ENCODE measurements at places on chromosomes 2 and 18. TPM values are rescaled to one million over a fixed set of nuclear protein-coding genes. Genes with fewer than 3 reads are reported as not detected.

Gene IMMT
- polyA plus RNA-seq, result 52.7 TPM

Gene ANKRD29
- polyA plus RNA-seq, result 2.0 TPM

Gene LHCGR
- 0.12 TPM for polyA plus RNA-seq

DNA sequence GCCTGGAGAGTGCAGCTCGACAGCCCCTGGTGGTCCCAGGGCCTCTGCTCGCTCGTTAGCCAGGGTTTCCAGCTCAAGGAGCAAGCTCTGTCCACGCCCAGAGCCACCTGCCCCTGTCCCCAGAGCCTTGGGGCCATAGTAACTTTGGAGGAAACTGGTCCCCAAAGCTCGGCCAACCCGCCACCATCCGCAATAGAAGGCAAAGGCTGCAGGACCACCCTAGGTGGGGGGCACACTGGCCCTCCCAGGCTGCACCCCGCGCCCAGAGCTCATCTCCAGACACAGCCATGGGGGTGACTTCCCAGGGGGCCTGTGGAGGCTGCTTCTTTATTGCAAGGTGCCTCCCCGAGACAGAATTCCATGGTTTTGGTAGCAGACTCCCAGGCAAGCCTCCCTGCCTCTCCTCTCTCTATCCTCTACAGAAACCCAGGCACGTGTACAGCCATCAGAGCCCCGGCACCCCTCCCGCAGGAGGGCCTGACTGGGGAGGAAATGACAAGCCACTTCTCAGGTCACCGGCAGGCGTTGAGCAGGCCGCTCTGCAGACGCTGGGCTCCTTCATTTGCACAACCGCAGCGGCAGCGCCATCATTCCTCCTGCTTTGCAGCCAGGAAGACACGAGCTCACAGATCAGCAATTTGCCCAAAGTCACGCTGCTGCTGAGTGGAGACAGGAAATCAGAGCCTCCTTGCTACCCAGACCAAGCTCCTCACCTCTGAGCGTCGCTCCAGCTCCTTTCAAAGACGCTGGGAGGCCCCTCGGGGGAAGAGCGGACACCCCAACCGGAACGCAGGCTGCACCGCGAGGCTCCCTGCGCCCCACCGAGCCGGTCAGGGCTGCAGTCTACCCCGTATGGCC, 80.2 kb downstream of the NDUFA10 start:
- peak; percentile 17 for DNase-seq

Gene HES6
- polyA plus RNA-seq, result 0.82 TPM

- DNase-seq, result no peak
Observed at GRCh38 chr2:85938456-85938855, 49.7 kb upstream of the ST3GAL5 start.

DNA sequence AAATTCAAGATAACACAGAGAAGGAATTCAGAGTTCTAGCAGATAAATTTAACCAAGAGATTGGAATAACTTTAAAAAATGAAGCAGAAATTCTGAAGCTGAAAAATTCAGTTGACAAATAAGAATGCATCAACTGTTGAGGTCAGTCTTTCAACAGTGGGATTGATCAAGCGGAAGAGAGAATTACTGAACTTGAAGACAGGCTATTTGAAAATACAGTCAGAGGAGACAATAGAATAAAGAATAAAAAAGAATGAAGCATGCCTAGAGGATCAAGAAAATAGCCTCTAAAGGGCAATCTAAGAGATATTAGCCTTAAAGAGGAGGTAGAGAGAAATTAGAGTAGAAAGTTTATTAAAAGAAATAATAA, 27.7 kb upstream of the ITGAV start:
- no peak for DNase-seq

- DNase-seq, result no peak
Observed at GRCh38 chr2:142134911-142135310, 4.1 kb upstream of the LRP1B start.

Gene TNFRSF11A
- 0.45 TPM for polyA plus RNA-seq

GRCh38 chr18:21115519-21116411, 4.2 kb upstream of the ROCK1 start:
- DNase-seq, result peak; percentile 74

- DNase-seq, result no peak
Observed at GRCh38 chr18:47735041-47735702, 195.3 kb downstream of the SMAD2 start.

DNA sequence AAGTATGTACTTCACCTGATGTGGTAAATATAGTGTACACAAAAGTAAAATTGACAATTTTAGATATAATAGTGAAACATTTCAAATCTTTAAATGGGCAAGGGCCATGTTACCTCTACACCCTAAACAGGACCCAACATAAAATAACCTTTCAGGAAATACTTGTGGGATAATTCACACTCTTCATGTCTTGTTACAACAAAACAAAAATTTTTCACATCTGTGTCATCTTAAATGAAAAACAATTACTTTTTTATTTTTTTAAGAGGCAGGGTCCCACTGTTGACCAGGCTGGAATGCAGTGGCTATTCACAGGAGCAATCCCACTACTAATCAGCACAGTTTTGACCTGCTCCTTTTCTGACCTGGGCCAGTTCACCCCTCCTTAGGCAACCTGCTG, 42.1 kb downstream of the SRBD1 start:
- peak; percentile 45 for DNase-seq

Gene SOCS6
- polyA plus RNA-seq, result 34.1 TPM

- no peak for DNase-seq
Observed at GRCh38 chr2:215565897-215566296, 130.0 kb upstream of the FN1 start.

Gene CABYR
- 6.5 TPM for polyA plus RNA-seq

- no peak for DNase-seq
Observed at GRCh38 chr2:231259104-231259503, 60.7 kb downstream of the ARMC9 start.

GRCh38 chr18:54191352-54191751, 33.1 kb downstream of the MBD2 start:
- no peak for DNase-seq

DNA sequence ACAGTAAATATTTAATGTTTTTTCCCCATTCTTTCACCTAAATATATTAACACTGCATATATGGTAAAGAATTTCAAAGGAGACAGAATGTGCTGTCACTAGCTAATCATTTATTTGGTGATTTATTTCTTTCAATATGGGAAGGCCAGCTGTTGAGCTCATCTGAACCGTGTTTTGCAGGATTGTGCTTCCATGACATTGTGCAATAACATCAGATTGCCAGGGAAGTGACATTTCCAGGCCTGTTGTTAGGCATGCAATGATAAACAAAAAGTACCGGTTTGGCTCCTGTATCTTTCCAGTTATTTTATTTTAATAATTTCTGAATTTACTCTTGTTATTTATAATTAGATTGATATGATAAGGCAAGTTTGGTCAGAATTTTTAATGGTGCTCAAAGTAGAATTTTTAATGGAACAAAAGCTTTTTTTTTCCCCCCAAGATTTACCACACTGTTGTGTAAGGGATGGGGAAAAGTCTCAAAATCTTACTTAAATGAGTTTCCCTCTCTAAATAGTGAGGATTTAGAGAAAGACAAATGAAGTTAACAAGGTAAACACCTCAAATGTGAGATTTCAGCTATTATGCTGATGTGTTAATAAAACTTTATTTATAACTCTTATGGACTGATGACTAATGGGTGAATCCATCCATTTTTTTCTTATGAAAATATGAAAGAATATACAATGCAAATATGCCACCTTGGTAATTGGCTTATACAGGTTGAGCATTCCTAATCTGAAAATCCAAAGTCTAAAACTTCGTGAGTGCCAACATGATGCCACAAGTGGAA, 52.7 kb downstream of the MALT1 start:
- DNase-seq, result no peak

Gene RIOK3
- polyA plus RNA-seq, result 48.4 TPM

Gene CYBRD1
- polyA plus RNA-seq, result 132 TPM

Gene SLC16A14
- 1.9 TPM for polyA plus RNA-seq

DNA sequence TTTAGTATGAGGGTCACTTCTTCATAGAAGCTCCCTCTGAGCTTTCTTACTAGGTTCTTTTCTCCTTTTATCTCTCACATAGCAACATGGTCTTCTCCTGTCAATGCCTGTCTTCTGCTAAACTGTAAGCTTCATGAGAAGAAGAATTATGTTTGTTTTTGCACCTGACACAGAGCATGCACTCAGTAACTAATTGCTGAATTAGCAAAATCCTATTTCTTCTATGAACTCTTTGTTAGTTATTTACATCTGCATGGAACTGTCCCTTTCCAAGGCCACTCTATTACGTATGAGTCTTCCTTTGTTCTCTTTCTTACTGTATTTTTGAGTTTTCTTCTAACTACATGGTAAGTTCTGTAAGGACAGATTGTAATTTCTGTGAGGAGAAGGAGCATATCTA, 63.4 kb downstream of the THSD7B start:
- no peak for DNase-seq

DNA sequence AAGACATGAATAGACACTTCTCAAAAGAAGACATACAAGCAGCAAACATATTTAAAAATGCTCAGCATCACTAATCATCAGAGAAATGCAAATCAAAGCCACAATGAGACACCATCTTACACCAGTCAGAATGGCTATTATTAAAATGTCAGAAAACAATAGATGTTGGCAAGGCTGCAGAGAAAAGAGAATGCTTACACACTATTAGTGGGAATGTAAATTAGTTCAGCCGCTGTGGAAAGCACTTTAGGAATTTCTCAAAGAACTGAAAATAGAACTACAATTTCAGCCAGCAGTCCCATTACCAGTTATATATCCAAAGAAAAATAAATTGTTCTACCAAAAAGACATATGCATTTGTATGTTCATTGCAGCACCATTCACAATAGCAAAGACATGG, 61.7 kb downstream of the STRADB start:
- DNase-seq, result no peak

Gene GPR75
- 1.4 TPM for polyA plus RNA-seq

DNA sequence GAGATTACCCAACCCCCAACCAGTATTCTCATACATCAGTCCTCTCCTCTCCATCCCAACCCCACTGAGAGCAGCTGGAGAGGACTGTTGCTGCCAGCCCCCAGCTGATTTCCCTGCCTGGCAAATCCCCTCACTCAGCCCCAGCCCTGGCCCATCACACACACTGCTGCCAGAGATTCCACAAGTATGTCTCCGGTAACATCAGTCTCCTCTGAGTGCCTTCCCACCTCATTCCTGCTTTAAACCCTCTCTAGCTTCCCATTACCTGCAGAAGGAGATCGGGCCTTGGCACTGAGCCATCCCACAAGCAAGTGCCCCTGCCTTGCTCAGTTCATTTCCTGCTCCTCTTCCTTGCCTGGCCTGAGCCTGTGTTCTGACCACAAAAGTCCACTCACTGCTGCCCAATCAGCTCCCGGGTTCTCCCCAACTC, 50.6 kb upstream of the ZFP36L2 start:
- DNase-seq, result no peak

Gene COLEC12
- polyA plus RNA-seq, result 44.1 TPM

DNA sequence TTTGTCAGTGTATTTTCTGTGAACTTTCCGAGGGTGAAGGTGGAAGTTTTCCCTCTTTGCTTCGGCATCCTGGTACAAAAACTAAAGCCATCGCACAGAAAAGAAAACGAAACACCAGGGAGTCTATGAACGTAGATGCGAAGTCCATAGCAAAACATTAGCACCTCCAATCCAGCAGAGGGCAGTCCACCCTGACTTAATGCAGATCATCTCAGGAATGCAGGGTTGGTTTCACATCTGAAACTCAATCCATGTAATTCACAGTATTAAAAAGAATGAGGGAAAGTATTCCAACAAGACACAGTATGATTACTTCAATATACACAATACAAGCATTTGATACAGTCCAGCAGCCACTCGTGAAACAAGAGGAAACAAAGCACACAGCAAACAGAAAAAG, 70.8 kb downstream of the RTP5 start:
- DNase-seq, result no peak

GRCh38 chr2:241762933-241763369, 13.7 kb upstream of the GAL3ST2 start:
- DNase-seq, result no peak

Gene POTEI
- not detected for polyA plus RNA-seq

Gene EML6
- polyA plus RNA-seq, result 0.34 TPM
